ENCODE measurements at places on chromosomes 13 and 19. TPM values are rescaled to one million over a fixed set of nuclear protein-coding genes. Genes with fewer than 3 reads are reported as not detected.
A peak's percentile ranks its signal among the peaks of the same experiment; 100 is the strongest.

Gene GAS6
- total RNA-seq = 185 TPM

Gene LTBP4
- 183 TPM for total RNA-seq

Gene PTGER1
- total RNA-seq = 0.84 TPM

Gene KLK11
- total RNA-seq = 0.64 TPM

DNA sequence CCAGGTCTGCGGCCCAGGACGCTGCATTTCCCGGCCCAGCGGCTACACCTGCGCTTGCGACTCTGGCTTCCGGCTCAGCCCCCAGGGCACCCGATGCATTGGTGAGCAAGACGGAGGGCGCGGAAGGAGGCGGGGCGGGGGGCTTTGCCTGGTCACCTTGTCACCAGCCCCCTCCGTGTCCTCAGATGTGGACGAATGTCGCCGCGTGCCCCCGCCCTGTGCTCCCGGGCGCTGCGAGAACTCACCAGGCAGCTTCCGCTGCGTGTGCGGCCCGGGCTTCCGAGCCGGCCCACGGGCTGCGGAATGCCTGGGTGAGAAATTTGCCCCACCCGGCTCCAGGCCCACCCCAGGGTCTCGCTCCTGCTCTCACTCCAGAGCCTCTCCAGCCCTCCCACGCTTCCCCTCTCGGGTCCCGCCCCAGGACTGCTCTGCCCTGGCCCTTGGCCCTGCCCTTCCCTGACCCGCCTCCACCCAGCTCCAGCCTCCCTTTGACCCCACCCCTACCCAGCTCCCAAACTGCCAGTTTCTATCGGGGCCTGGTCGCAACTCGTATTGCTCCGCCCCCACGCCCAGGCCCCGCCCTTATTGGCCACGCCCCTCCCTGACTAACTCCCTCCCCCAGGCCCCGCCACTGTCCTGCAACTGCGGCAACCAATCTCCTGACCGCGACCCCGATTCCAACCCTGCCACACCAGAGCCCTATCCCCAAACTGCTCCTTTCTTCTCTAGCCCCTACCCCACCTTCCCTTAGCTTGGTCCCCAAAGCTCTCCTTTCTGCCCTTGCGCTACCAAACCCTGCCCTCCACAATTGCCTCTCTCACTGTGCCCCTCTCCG is 8.6 kb downstream of the LTBP4 start:
- peak; percentile 97 for DNase-seq

DNA sequence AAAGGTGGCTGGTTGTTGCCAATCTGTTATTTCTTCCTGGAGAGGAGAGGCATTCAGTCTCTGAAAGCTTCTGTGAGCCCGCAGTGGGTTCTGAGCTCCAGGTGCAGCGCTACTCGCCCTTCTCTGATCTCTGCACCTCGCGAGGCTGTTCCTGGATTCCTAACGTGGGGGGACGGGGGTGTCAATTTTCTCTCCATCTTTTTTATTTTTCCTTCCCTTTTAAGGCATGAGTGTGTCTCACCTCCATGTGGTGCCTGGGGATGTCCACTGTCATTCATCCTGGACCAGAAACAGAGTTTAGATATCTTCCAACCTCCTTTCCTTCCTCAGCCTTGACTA is 626 bp downstream of the ZNF233 start:
- DNase-seq = peak; percentile 22

All from left colon (tissue), 2 donors.